ENCODE measurements at places on chromosomes 4 and X.

DNA sequence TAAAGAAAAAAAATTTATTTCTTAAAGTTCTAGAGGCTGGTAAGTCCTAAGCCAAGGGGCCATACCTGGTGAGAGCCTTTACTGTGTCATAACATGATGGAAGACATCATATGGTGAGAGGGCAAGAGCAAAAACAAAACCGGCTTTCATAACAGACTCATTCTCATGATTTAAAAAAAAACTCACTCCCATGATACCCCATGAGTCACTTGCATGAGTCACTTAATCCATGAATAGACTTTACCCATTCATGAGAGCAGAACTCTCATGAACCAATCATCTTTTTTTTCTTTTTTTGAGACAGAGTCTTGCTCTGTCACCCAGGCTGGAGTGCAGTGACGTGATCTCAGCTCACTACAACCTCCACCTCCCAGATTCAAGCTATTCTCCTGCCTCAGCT, 369.7 kb upstream of the DIAPH2 start:
- DNase-seq, result peak; percentile 1

GRCh38 chrX:8748855-8749254, 16.9 kb upstream of the ANOS1 start:
- peak; percentile 24 for DNase-seq

DNA sequence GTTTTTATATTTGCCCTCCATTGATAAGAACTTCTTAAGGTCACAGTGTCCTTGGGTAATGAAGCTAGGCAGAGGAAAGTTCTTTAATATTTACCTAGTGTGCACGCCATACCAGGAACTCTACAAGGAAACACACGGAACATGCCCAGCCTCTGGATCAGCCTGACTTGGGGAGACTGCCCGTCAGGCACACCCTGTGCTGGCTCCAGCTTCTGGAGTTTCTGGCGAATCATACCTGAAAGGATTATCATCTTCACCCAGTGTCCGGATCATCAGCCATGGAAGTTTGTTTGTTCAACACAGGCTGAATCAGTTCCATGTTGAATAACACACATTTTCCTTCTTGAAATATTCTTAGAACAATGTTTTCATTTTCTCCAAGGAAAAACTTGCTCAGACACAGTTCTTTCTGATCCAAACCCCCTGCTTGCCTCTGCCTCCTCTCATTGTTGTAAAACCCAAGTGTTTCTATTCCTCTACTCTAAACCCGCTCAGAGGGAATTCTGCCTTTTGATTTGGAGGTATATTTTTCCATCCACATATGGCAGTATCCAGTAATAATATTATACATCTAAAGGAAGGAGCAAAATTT, 176.7 kb downstream of the SHROOM3 start:
- no peak for DNase-seq

- DNase-seq, result peak; percentile 22
These were observed 1310.7 kb upstream of the TENM3 start for GRCh38 chr4:180932370-180933001.

- no peak for DNase-seq
These were observed 334.4 kb downstream of the DHX15 start for GRCh38 chr4:24249972-24250371.

DNA sequence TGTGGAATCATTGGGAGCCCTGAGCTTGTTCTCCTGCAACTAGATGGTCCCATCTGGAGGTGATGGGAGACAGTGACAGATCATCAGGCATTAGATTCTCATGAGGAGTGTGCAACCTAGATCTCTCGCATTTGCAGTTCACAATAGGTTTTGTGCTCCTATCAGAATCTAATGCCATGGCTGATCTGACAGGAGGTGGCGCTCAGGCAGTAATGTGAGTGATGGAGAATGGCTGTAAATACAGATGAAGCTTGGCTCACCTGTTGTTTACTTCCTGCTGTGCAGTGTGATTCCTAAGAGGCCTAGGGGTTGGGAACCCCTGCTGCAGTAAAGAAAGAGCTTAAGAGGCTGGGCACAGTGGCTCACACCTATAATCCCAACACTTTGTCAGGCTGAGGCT, 42.2 kb upstream of the PUDP start:
- no peak for DNase-seq

DNA sequence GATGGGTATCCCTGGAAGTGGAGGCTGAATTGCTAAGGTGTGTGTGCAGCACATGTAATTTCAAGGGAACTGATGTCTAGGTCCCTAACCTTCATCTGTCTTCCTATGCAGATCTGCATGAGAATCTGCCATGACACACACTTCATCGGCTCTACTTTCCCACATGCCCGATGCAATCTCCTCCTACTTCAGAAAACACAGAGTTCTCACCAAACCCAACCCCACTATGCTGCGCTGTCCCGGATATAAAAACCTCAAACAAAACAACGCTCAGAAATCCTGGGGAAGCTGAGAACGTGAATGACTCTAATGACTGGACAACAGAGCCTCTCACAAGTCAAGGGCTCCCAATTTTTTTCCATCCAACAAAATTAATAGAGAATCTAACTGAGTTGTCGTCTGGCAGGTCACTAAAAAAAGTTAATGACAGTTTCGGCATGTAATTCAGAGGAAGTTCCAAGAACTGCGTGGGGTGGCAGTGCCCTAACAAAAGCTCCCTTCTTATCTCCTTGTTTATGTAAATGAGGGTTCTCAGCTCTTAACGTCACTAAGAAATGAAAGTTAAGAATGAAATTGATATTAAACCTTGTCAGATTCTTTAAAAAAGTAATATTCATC, 39.0 kb downstream of the STX18 start:
- DNase-seq, result no peak

DNA sequence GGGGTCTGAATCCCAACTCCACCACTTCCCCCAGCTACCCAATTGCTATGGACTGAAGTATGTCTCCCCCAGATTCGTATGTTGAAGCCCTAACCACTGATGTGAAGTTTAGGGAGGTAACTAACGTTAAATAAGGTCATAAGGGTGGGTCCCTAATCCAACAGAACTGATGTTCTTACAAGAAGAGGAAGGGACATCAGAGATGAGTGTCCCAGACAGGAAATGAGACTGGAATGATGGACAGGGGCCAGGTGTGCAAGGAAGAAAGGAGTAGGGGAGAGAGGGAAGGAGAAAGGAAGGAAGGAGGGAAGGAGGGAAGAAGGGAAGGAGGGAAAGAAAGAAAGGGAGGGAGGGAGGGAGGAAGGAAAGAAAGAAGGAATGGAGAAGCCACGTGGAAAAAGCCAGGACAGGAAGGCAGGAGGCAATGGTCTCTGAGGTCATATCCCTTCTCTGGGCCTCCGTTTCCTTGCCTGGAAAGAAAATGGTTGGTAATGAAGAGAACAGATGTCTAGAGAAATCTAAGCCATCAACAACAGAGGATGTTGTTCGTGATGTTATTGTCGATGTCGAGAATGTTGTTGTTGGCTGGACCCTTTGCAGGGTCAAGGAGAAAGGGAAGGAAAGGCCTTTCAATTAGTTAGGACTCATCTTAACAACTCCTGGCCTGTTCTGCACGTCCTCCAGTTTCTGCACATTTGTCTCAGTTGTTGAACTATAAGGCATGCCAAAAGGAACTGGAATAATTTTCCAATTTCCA, 59.0 kb upstream of the FGFBP2 start:
- DNase-seq, result no peak

DNA sequence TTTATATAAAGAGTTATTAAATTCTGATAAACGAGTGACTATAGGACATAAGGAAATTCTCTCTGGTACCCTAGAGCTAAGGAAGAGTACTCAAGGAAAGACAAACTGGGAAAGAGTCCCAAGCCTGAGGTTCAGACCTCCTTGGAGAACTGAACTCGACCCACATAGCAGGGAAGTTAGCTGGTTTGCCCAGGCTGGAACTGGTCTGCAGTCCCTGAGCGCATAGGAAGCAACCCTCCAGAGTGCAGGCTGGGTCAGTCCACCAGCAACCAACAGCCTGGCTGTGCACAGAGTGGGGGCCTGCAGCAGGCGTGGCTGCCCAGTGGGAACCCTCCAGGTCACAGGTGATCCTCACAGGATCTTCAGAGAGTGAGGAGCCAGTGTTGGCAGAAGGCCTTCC, 114.1 kb downstream of the SOWAHB start:
- DNase-seq, result peak; percentile 35

- DNase-seq, result peak; percentile 93
These were observed 555.6 kb downstream of the PPARGC1A start for GRCh38 chr4:23333946-23334878.

DNA sequence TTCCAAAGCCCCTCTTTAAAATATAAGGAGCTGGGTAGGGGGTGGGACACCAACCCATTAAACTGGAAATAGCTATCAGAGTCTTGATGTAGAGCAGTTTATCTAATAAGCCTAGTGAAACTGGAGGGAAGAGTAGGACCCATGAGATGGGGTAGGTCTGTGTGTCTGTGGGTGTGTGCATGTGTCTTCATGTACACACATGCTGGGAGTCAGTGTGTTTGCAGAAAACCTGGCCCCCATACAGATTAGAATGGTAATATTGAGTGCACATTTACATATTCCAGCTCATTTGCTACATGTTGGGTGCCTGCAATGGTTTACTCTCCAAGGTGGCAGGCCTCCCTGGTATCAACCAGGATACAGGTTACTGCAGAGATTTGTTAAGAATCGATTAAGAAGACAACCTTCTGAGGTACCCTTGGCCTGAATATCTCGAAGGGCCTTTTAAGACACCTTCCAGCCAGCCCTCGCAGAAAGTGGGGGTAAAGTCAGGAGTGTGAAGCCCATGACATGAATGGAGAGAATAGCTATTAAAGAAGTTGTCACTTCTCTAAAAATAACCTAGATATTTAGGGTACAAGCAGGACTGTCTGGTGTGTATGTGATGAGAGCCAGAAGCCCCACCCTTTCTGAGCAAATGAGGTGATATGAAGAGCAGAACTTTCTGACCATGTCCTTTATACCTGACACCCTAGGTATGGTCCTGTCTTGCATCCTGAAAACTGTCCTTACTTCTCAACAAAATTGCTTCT, 75.7 kb upstream of the TEX13D start:
- DNase-seq, result no peak

DNA sequence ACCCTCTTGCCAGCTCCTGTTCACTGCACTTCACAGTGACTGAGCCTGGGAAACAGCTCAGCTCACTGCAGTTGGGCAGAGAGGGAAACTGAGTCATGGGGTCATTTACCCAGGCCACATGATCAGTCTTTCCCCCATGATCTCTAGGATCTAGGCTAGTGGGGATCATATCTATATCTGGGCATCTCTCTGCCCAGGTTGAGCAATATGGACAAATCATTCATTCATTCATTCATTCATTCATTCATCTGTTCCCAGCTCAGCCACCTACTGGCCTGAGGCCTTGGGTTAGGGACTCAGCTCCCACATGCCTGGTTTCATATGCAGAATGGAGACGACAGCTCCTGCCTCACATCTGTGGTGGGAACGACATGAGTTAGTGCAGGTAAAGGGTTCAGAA, 45.3 kb upstream of the HMX1 start:
- DNase-seq, result no peak

DNA sequence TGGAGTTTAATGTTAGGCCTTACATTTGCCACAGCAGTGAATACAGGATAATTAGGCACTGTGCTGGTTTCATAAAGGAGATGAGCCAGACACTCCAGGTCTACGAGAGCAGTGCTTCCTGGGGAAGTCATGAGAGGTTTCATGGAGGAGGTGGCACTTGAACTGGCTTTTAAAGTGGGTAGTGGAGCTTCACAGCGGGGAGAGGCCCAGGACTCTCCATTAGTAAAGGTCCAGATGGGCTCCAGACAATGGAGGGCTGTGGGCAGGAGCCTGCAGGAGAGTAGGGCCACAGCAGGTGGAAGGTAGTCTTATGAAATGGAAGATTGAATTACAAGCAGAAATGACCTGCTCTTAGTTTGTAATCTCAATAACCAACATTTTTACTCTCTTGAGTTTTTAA, 29.0 kb downstream of the CLDN22 start:
- no peak for DNase-seq

- DNase-seq, result peak; percentile 0
These were observed 111.5 kb downstream of the GNL3L start for GRCh38 chrX:54641530-54641929.

DNA sequence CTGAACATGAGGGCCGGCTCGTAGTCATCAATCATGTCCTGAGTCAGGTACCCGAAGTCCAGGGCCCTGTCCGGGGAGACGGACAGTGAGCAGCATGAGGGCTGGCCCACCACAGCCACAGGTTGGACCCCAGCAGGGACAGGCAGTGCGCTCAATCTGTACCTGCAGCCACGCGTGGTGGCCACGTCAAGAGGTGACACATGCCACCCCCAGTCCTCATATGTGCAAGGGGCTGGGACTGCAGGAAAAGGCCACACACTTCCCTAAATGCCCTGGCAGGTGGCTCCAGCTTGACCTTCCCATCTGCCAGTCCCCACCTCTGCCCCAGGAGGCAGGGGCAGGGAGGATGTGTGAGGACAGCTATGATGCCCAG, 73.8 kb upstream of the MXD4 start:
- DNase-seq, result no peak

DNA sequence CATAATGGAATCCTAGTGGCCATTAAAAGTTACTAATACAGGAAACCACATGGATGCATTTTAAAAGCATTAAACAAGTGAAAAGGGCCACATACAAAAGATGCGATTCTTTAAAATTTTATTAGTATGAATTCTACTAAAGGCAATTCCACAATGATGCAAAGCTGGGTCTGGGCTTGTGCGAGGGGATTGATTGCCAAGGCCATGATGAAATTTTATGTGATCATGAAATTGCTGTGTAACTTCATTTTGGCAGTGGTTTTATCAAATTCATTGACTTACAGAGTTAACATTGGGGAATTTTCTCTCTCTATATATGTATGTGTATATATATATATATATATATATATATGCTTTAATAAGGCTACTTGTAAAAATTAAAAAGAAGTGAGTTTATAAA, 1142.5 kb upstream of the IGFBP7 start:
- DNase-seq, result no peak

DNA sequence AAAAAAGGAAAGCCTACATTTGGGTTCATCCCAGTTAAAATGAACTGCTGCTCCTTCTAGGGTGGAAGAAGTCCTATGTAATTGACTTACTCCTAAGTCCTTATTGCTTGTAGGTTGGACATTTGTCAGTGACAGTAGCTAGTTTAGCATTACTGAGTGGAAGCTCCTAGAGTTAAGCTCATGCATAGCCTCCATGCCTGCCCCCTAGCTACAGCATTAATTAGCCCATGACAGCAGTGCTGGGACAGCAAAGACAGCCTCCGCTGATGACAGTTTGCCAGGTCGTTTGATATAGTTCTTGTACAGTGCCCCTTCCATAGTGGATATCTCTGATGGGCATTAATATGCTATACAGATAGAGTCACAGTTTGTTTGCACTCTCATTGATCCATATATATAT, 18.7 kb upstream of the GALNTL6 start:
- no peak for DNase-seq

DNA sequence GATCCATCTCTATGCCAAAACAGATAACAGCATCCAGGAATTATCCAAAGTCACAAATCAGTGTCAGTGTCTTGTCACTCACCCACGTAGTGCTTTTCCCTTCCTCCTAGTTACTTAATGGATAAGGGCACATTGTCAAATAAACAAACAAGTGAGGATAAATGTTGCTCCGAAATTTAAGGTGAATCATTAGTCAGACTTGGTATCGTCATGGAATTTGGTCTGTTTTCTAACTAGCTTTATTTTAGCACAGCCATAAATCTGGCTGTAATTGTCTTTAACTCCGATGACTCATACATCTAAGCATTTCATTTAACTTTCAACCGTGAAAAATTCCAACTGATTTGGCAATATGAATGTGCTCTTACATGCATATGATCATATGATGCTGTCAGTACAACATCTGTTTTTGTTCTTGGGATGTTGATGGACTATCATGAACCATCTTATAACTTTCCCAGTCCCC, 83.3 kb downstream of the SNCA start:
- DNase-seq, result peak; percentile 99
